ENCODE measurements at places on chromosomes 2 and 18. TPM values are rescaled to one million over a fixed set of nuclear protein-coding genes. Genes with fewer than 3 reads are reported as not detected.
A peak's percentile ranks its signal among the peaks of the same experiment; 100 is the strongest.

DNA sequence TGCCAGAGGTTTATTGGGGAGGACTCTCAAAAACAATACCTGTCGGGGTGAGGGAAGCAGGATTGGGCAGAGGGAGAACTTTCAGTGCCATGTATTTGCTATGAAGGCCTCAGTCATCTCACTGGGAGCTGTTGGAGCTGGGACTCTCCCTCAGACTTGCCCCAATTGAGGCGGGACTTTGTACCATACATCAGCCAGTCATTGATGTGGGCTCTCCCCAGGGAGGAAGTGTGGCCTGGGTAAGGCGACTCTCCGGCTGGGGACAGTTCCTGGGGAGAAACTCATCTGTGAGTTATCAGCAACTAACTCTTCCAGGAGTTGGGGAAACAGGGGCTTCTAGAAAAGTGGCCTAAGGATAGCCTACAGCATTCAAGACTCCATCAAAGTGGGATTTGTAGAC is 66.5 kb downstream of the FTCDNL1 start:
- no peak for DNase-seq

DNA sequence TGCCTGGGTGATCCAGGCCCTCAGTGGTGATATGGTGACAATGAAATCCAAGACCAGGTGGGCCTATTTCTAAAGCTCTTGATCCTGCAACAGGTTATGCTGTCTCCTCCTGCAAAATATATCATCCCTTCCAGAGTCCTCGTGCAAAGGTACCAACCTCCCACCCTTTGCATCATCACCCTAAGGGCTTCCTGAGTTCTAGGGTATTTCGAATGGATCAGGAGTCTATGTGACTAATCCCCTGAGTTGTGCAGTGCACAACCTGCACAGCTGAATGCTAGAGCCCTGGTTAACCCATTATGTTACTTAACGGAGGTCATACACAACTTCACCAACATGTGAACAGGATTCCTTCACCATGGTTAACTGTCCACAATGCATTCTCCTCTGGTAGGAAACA is 13.4 kb upstream of the NPAS2 start:
- DNase-seq: no peak

- DNase-seq: peak; percentile 64
These were observed 629 bp downstream of the NRBP1 start for GRCh38 chr2:27428978-27429541.

DNA sequence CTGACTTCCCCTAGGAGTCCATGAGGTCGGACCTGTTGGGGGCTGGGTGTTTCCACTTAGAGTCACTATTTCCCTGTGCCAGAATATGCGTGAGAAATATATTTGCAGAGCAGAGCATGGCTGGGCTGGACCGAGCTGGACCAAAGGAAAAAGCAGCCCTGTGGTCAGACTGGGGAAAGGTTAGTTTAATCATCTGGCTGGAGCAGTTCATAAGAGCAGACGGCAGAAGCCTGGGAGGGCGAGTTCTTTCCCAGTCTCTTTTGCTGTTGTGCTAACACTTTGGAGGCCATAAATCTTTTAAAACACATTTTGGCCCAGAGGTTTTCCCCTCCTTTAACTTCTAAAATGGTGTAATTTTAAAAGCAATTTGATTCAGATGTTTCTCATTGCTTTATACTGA is 66.5 kb downstream of the GLI2 start:
- no peak for DNase-seq

GRCh38 chr2:178473373-178473772 is 5.0 kb downstream of the FKBP7 start:
- DNase-seq: no peak

DNA sequence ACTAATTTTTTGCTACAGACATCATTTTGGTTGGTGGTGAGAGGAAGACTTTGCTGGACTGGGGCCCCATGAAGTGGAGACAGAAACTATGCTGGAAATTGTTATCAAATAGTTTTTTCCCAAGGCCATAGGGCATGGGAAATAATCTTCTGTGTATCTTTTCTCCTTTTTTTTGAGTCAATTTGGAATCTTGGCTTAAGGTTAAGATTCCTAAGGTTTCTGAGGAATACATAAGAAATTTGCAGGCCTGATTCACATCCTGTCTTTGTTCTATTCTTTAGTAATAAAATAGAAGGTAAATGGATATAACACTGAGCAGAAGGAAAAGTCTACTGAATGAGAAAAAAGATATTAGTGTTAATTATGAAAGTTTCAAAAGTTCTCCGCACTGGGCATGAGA is 16.6 kb downstream of the SMC6 start:
- DNase-seq: no peak

GRCh38 chr2:46943881-46944798 is 28.5 kb upstream of the MCFD2 start:
- DNase-seq: no peak

GRCh38 chr18:77208964-77209363 is 40.7 kb upstream of the GALR1 start:
- DNase-seq: no peak

DNA sequence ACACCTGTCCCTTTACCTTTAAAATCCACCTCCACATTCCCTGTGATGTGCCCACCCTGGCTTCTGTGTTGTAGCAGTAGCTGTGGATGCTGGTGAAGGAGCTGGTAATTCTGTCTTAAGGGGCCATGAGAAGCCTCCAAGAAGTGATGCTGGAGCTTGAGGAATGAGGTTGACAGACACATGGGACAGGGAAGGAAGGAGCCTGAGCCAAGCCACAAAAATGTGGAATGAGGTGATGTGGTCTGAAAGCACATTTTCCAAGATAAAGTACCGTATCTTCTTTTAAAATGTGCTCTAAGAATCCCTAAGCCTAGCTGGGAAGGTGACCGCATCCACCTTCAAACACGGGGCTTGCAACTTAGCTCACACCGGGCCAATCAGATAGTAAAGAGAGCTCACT is 31.2 kb downstream of the VWA3B start:
- no peak for DNase-seq

- no peak for DNase-seq
These were observed 2.2 kb upstream of the MYCN start for GRCh38 chr2:15937882-15938802.

GRCh38 chr2:98461498-98462049 is 16.9 kb downstream of the INPP4A start:
- no peak for DNase-seq

DNA sequence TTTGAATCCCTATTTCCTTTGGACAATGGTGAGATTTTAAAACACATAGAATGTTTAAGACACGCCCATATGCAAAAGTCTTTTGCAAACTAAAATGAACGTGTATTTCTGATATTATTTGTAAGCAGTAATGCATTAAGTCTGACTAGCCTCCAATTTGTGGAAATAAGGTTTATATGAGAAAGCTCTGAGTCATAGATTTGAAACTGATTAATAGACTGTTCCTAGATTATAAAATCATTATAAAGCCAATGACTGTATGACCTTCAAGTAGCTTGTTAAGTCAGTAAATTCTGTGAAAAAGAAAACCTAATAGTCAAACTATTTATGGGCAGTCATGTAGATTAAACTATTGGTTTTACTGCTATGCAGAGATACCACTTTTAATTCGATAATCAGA is 12.8 kb upstream of the EFEMP1 start:
- DNase-seq: no peak

- no peak for DNase-seq
These were observed 461 bp downstream of the PRADC1 start for GRCh38 chr2:73232403-73233153.

- DNase-seq: no peak
These were observed 62.5 kb downstream of the MRO start for GRCh38 chr18:50757358-50757757.

GRCh38 chr2:44959855-44960254 is 18.4 kb downstream of the SIX3 start:
- no peak for DNase-seq

- no peak for DNase-seq
These were observed 64.9 kb downstream of the CDH2 start for GRCh38 chr18:28112056-28112470.

GRCh38 chr18:42914476-42914875 is 201.0 kb downstream of the RIT2 start:
- no peak for DNase-seq

GRCh38 chr2:115739574-115739973 is 1297.1 kb downstream of the DPP10 start:
- DNase-seq: no peak

- DNase-seq: no peak
These were observed 309.6 kb downstream of the LRRTM1 start for GRCh38 chr2:79994965-79995364.

GRCh38 chr2:84380875-84381274 is 78.2 kb downstream of the SUCLG1 start:
- no peak for DNase-seq

GRCh38 chr2:4900242-4900641 is 791.9 kb upstream of the SOX11 start:
- no peak for DNase-seq

DNA sequence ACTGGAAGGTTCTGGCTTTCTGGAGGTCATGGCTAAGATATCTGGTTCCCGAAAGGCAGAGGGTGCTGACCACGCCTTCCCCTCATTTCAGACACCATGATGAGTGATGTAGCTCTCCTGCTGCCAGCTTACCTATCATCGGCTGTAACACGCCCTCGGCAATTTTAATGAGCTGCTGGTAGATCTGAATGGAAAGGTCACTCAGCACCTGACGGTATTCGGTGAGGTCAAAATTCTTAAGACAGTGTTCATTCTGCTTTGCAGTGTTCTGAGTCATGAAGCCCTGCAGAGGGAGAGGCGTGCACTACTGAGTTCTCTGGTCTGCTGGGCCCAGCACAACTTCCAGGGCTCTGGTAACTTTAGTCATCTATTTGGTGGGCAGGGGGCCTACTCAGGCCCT is 25.7 kb upstream of the ACAA2 start:
- peak; percentile 49 for DNase-seq

GRCh38 chr18:50388988-50389387 is 14.1 kb downstream of the SKA1 start:
- DNase-seq: no peak

DNA sequence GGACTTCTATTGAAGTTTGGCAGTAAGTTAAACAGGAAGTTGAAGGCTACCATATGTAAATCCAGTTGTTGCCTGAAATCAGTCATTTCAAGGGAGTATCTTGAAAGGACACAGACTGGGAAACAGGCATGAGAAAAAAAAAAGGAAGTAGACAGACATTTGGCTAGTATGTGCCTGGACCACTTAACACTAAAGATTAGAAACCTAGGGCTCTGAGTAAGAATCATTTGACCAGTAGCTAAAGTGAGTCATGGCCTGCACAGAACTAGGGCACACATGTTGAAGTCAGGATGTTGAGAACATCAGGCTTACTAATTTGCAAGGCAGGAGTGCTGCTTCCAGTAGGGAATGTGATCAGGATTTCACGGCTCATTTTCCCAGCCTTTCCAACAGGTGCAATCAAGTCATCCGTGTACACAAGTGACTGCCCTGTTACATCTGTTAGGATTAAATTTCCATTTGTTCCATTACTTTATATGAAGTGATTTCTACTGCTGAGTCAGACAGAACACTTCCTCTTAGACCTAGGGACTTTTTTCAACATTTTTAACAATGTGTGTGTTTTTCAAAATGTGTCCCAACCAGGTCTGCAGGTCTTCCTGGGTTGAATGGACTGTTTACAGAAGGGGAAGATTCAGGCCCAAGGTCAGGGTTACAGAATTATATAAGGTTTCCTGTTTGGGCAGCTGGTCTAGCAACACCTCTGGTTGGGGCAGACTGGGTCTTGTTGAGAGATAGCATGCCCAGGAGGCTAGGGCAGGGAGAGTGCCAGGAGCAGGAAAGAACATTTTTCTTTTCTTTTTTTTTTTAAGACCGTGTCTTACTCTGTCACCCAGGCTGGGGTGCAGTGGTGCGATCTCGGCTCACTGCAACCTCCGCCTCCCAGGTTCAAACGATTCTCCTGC is 145.6 kb downstream of the TGIF1 start:
- DNase-seq: no peak

DNA sequence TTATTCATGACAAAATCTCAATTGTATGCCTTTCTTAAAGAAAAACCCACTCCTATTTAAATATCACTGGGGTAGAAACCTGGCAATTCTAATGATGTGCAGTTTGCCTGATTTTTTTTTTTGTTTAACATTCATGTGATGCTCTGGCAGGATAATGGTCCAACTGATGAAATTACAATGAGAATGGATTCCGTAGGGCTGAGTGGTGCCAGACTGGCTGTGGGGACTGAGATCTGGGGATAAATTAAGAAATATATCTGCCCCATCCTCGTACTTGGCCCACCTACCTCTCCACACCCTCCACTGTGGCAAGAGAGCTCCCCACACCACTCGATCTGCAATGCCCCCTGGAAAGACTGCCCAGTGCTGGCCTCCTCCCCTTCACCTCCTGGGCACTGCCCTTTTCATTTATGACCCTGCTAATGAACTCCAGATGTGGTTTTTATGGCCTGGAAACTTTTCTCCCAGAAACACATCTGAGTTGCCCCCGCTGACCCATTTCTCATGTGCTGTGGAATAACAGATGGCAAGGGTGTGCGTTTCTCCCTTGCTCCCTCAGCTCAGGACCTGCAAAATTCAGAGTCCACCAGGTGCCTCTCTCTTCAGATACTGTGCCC is 33.0 kb upstream of the RPL37A start:
- no peak for DNase-seq

Gene ADRA2B
- total RNA-seq: 0.47 TPM

Gene NCKAP5
- total RNA-seq: 0.30 TPM

Gene EFR3B
- 0.96 TPM for total RNA-seq

Gene OTOS
- not detected for total RNA-seq

Gene GRB14
- 6.3 TPM for total RNA-seq

Gene RAB27B
- total RNA-seq: 2.2 TPM

Gene CAVIN2
- total RNA-seq: 0.27 TPM

Gene RMDN2
- total RNA-seq: 4.5 TPM

Gene GPAT2
- total RNA-seq: 54.2 TPM

Gene ARHGAP15
- total RNA-seq: 0.42 TPM

Gene PDE1A
- total RNA-seq: 0.12 TPM

Gene WDPCP
- total RNA-seq: 4.1 TPM
